KG1 (cell line): ENCODE measurements at places on chromosomes 6 and 20.

GRCh38 chr6:85756982-85757381 is 114.3 kb upstream of the SYNCRIP start:
- DNase-seq, result no peak

GRCh38 chr20:25295386-25296093 is 47.7 kb downstream of the PYGB start:
- no peak for DNase-seq

GRCh38 chr6:134997133-134997995 is 47.5 kb upstream of the ALDH8A1 start:
- no peak for DNase-seq

DNA sequence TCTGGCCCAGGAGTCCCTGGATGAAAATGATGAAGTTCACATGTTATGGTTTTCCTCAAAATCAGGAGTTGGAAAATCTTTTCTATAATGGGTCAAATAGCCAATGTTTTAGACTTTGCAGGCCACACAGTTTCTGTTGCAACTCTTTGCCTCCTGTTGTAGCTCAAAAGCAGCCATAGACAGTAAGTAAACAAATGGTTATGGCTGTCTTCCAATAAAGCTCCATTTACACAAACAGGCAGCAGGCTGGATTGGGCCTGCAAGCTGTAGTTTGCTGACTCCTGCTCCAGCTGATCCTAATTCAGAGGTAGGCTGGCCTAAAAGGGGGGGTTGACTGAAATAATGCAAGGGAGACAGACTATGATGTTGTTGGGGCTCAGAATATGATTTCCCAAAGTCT is 33.0 kb downstream of the METTL24 start:
- no peak for DNase-seq

DNA sequence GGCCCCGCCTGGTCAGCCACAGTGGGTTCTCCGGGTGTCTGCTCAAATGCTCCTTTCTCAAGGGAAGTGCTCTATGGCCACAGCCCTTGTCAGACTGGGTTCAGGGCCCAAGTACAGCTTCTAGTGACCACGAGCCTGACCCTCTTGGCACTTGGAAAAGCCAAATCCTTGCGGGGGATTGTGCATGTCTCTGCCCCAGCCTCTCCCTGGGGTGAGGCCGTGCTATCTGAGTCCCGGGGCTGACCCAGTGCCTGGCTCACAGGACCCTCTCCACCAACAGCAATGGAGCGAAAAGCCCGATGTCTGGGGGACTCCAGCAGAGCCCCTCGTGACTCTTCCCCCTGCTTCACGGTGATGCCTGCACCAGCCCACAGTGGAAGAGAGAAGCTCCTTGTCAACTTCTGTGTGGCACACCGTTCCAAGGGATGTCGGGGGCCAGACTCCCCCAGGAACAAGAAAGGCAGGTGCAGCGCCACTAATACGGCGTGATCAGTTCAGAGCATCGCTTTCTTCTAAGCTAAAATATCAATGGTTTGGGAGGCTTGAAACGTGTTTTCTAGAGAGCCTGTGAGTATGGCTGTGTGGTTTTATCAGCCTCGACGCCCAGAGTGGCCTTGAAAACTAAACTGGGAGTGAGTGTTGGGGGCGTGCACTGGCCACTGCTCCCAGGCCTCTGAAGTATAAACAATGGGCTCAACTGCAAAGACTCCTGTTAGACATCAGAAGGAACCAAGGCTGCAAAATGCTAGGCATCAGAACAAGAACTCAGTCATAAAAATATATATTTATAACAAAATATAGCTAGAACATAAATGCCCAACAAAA is 51.9 kb downstream of the DLL1 start:
- DNase-seq, result no peak

DNA sequence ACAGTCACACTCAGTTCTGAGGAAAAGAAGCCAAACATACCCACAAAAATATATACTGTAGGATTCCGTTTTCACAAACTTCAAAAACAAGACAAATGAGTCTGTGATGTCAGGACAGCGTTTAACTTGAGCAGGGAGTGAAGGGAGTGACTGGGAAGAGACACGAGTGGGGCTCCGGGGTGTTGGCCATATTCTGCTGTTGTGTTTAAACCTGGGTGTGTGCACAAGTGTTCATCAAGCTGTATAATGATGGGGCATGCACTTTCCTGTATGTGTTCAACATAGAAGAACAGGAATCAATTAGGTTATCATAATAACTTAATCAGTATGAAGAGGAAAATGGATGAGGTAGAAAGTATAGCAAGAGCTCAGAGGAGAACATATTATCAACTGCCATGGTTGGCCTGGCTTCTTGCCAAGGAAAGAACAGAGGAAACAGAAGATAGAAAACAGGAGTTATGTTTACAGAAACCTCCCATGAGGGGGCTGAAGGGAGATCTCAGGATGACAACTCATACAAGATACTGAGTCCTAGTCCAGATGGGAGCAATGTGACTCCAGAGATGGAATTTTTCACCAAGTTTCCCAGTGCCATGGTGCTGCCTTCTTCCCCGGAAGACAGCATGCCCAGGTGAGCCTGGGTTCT is 15.1 kb upstream of the AFDN start:
- no peak for DNase-seq

DNA sequence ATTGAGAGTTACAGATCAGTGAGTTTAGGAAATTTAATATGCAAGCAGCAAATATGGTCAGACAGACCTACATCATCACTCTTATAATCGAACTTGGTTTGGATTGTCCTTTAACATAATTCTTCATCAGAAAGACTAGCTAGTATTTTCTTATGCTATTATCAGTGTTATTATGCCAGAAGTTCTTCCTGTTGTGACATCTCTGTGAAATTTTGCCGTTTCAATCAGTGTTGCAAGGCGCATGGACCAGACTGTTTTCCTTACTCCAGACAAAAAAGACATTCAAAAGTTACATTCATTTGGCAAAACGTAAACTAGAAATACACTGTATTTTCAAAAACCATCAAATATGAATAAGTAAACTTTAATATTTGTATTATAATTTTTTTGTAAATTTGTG is 5.7 kb upstream of the TENT5A start:
- no peak for DNase-seq

- DNase-seq, result no peak
Measured at GRCh38 chr6:69668916-69669315, 127.9 kb downstream of the LMBRD1 start.

DNA sequence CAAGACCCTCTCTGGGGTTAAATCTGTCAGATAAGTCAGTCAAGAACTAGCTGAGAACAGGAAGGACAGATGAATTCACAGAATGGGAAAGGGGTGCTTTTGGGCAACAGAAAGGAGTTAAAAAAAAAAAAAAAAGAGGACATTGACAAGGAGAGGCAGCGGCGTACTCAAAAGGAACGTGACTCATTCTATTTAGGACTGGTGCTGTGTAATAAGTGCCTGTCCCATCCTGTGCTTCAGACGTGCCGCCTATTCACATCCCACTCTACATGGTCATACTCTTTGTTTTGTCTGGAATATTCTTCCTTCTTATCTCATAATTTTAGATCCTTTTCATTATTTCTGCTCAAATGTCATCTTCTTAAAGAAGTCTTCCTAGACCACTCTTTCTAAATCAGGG is 101.1 kb upstream of the EMILIN3 start:
- no peak for DNase-seq

DNA sequence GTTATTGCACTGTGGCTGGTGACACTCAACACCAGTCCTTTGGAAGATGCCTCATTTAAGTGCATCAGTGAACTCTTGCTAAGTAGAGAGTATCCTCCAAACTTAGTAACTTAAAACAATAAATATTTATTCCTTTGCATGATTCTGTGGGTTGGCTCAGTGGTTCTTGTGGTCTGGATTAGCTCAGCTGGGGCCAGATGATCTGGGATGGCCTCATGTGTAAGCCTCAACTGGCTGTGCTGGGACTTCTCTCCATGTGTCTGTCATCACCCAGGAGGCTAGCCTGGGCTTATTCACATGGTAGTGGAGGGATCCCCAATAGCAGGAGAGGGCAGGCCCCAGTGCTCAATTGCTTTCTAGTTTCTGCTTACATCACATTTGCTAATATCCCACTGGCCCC is 8.3 kb downstream of the LRRN4 start:
- no peak for DNase-seq

- no peak for DNase-seq
Measured at GRCh38 chr20:56451056-56451765, 17.2 kb upstream of the RTF2 start.

DNA sequence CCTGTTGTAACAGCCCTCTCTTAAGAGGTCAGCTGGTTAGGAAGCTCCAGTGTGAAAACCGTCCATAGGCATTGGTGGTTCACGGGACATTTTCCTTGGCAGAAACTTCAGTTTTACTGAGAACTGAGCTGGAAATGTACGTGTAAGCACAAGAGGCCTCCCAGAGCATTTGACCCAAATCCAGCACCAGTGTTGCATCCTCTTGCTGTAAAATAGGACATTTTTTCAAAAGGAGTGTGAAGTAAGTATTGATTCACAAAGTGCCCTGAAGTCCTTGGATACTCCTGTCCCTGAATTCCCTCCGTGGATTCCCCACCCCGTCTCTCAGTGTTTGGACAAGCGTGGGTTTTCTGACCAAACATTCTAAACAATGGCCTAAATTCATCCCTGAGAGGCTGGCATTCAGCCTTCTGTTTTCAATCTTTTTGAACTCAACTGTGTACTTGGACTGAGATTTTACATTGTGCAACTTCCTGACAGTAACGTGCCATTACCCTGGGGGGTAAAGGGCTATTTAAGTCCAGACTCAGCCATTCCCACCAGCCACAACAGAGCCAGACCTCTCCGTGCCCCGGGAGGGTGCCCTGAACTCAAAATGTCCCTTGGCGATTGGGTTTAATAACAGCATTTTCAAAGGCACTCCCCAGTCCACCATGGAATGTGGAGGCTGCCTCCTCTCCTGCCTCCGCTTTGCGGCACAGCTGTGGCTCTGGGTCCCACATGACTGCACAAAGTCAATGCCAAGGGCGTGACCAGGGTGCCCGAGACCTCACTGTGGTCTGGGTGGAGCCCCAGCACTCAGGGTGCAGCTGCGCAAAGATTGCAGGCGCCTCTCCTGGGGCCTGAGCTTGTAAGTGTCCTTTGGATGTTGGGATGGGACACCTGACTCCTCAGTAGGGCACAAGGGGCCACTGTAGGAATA is 92.7 kb upstream of the AFDN start:
- DNase-seq, result no peak

GRCh38 chr20:6142348-6142993 is 19.6 kb upstream of the FERMT1 start:
- DNase-seq, result peak; percentile 14
